ENCODE measurements at places on chromosomes 2 and 18. TPM values are rescaled to one million over a fixed set of nuclear protein-coding genes. Genes with fewer than 3 reads are reported as not detected.

DNA sequence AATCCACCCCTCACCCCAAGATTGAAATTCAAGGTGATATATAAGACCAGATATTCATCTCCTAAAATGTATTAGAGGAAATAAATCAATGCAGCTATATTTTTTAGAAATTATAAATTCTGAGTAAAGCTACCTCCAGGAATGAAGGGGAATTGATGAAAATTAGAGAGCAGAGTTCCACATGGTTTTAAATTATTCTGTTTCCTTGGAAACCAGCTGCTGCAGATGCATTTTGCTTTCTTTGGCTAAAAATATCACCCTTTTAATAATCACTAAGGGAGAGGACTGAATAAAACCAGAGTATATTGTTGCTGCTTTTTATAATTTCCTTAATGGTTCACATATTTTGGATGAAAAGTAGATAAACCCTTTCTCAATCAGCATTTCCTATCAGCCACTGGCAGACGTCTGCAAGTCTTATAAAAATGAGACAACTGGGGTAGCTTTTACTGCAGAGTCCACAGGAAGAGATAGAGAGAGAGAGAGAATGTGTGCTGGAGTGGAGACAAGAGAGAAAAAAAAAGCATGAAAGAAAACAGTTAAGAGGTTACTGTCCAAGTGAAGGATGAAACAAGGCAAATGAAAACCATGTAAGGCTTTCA, 2.0 kb downstream of the CSRNP3 start:
- no peak overlapping the region for H3K27ac ChIP-seq
- H3K4me3 ChIP-seq, result no peak overlapping the region
- no peaks in the 10 kb centered on the region for H3K36me3 ChIP-seq
- H3K27me3 ChIP-seq, result no peaks in the 10 kb centered on the region

DNA sequence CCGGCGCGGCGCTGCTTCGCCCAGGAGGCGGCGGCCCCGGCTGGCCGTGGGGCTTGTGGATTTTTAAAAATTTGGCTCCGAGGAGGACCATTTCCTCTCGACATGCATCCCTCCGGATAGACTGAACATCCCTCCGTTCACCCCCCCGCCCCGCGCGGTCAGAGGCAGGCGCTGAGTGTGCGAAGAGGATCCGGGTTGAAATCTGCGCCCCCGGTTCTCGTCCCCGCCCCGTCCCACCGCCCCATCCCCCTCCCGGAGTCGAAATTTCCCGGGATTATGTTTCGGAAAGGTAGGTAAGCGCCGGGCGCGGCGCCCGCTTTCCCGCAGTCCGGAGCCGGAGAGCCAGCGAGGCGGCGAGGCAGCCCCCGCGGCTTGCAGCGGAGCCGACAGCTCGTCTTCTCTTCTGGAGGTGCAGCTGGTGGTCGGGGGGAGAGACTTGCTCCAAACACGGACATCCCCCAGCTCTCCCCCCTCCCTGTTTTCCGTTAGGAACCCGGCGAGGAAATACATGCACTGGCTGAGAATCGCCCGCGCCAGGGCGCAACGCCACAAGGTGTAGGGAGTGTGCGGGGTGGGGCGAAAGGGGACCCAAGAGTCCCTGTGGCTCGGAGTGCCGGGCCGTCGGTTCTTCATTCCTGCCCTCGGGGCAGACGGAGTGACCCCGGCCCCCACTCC, at the start of gene PRKCE:
Gene PRKCE, plus strand, starts transcription at position 261 of the 675 bp plus-strand sequence.
- H3K27ac ChIP-seq, result peak within 1 kb of the TSS; percentile 95
- H3K27me3 ChIP-seq, result no peaks in the 10 kb centered on the region
- peak within 1 kb of the TSS; percentile 77 for H3K4me3 ChIP-seq
- DNase-seq, result peak; percentile 59

GRCh38 chr18:36661999-36662398, 166.8 kb downstream of the TPGS2 start:
- H3K27me3 ChIP-seq, result no peaks in the 10 kb centered on the region
- DNase-seq, result no peak
- peaks cover 16% of the 10 kb centered on the region for H3K4me1 ChIP-seq

DNA sequence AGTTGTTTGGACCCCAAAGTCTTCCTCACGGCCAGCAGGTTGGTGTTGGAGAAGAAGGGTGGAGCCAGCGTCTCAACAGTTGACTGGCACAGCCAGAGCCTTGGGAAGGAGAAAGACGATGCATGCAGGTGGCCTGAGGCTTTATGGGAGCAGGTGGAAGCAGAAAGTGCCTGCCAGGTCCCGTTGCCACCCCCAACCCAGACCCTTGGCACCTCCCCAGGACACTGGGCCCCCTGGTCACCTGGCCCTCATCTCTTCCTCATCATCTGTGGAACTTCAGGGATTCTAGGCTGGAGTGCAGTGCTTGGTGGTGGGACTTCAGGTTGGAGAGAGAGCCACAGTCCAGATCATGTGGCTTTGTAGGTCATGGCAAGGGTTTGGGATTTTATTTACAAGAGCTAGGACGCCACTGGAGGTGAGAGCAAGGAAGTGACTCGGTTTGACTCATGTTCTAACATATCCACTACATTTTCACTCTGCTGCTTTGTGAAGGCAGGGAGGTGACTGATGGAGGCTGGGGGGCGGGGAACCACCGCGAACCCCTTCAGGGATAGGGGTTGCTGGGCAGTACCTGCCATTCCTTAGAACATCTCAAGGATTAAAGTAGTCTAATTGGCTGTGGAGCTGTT, 62.5 kb upstream of the B3GNT7 start:
- H3K4me3 ChIP-seq, result no peak overlapping the region
- DNase-seq, result no peak
- no peaks in the 10 kb centered on the region for H3K36me3 ChIP-seq
- H3K27ac ChIP-seq, result no peak overlapping the region
- no peaks in the 10 kb centered on the region for H3K4me1 ChIP-seq

DNA sequence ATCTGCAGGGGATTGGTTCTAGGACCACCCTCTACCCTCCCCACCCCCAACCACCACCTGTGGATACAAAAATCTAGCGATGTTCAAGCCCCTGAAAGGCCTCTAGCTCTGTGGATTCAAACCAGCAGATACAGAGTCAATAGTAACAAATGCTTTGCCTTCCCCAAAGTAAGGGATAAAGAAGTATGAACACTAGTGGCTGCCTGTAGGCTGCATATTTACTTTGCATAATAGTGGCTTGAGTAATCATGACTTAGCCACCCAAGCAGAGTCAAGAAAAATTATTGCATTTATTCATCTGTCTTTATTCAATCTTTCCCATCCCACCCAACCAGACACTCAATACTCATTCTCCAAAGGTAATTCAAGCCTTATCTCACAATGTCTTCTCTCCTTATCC, 43.8 kb downstream of the SOCS6 start:
- H3K36me3 ChIP-seq, result no peaks in the 10 kb centered on the region
- H3K4me3 ChIP-seq, result no peak overlapping the region
- DNase-seq, result no peak
- no peak overlapping the region for H3K27ac ChIP-seq
- peaks cover 37% of the 10 kb centered on the region for H3K4me1 ChIP-seq
- no peaks in the 10 kb centered on the region for H3K27me3 ChIP-seq

DNA sequence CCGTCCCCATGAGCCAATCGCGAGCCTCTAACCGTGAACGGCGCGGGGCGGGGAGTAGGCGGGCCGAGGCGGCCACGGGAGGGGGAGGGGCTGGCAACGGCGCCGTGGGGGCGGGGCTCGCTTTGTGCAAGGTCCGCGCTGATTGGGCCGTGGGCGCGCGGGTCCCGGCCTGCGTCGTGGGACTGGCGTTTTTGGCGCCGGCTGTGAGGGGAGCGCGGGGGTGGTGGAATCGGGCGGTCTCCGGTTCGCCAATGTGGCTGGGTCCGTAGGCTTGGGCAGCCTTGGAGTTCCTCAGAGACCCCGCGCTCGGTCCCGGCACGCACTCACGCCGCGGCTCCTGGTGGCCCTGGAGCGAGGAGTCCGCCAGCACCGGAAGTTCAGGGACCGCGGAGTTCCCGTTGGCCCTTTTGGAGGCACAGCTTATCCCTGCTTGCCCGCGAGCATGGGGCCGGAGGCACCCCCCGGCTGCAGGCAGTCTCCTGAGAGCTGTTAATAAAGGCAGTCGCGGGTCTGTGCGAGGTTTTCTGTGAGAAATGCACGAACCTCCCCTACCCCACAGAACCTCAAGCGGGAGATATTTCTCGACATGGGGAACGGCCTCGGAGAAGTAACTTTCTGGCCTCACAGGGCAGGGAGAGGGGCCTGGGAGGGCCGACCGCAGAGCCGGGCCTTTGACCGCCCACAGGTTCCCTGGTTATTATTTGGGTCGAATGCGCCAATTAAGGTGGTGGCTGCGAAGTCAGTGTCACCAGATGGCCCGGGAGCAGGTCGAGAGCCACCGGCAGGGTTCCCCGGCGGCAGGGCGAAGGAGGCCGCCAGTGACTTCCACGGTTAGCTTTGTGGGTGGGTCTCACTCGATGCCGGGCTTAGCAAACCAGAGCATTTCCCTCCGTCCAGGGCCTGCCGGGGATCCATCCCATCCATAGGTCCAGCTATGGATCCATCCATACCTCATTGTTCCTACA, 574 bp upstream of the NCL start:
- DNase-seq, result peak; percentile 97
- peak overlapping the region; percentile 75 for H3K4me3 ChIP-seq
- peak overlapping the region; percentile 94 for H3K27ac ChIP-seq

DNA sequence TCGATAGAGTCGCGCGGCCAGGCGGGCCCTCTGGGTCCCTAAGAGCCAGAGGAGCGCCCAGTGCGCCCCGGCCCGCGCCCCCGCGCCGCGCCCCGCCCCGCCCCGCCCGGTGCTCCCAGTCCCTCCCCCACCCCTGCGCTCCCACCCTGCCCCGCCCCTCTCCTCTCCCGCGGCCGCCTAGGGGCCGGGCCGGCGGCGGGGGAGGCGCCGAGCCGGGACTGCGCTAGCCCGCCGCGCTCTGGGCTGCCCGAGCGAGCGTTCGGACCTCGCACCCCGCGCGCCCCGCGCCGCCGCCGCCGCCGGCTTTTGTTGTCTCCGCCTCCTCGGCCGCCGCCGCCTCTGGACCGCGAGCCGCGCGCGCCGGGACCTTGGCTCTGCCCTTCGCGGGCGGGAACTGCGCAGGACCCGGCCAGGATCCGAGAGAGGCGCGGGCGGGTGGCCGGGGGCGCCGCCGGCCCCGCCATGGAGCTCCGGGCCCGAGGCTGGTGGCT, at the start of gene GPC1:
Gene GPC1, plus strand, starts transcription at position 207 of the 491 bp plus-strand sequence. Its CDS starts 256 bp downstream, at position 463.
- H3K36me3 ChIP-seq, result no peaks in the 10 kb centered on the region
- peak within 1 kb of the TSS; percentile 97 for H3K27ac ChIP-seq
- DNase-seq, result peak; percentile 71
- peaks cover 41% of the 10 kb centered on the region for H3K4me1 ChIP-seq
- H3K27me3 ChIP-seq, result no peaks in the 10 kb centered on the region

- H3K27me3 ChIP-seq, result no peaks in the 10 kb centered on the region
- H3K27ac ChIP-seq, result no peak overlapping the region
- H3K36me3 ChIP-seq, result no peaks in the 10 kb centered on the region
- DNase-seq, result no peak
- no peaks in the 10 kb centered on the region for H3K4me1 ChIP-seq
Measured at GRCh38 chr2:165508927-165509326, 39.4 kb downstream of the CSRNP3 start.

Gene SANBR
- total RNA-seq, result 2.3 TPM

Gene CDKL4
- total RNA-seq, result 1.1 TPM

Gene GKN1
- total RNA-seq, result not detected

Gene RUFY4
- not detected for total RNA-seq

Gene ANO7
- 0.62 TPM for total RNA-seq

Data from gastrocnemius medialis (tissue), 4 donors.